ENCODE measurements at places on chromosomes 6 and 20. TPM values are rescaled to one million over a fixed set of nuclear protein-coding genes. Genes with fewer than 3 reads are reported as not detected.

GRCh38 chr6:170116636-170117035, 174.2 kb downstream of the DLL1 start:
- peak; percentile 56 for DNase-seq

- DNase-seq, result no peak
Measured at GRCh38 chr6:163543321-163543720, 128.8 kb downstream of the QKI start.

- DNase-seq, result no peak
Measured at GRCh38 chr6:134217798-134218140, 100.1 kb downstream of the SGK1 start.

GRCh38 chr6:47302043-47302442, 7.7 kb downstream of the TNFRSF21 start:
- DNase-seq, result no peak

UBD gene
- 24.6 TPM for total RNA-seq

DNA sequence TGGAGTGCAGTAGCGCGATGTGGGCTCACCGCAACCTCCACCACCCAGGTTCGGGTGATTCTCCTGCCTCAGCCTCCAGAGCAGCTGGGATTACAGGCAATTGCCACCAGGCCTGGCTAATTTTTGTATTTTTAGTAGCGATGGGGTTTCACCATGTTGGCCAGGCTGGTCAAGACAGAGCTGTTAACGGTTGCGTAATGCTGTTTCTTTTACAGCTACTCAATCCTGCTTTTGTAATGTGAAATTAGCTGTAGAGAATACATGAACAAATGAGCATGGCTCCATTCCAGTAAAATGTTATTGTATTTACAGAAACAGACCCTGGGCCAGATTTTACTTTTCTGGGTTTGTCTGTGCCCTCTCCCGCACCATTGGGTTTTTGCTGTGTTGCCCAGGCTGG, 1.9 kb downstream of the PNLDC1 start:
- DNase-seq, result no peak

Measured in type B pancreatic cell (in vitro differentiated cells).